ENCODE measurements at places on chromosomes 16 and 17.
A peak's percentile ranks its signal among the peaks of the same experiment; 100 is the strongest.

GRCh38 chr16:58127033-58127556 lies 2.1 kb downstream of the CFAP20 start:
- peak; percentile 34 for DNase-seq

GRCh38 chr16:19860166-19861041 lies 24.2 kb downstream of the GPRC5B start:
- DNase-seq, result peak; percentile 55

DNA sequence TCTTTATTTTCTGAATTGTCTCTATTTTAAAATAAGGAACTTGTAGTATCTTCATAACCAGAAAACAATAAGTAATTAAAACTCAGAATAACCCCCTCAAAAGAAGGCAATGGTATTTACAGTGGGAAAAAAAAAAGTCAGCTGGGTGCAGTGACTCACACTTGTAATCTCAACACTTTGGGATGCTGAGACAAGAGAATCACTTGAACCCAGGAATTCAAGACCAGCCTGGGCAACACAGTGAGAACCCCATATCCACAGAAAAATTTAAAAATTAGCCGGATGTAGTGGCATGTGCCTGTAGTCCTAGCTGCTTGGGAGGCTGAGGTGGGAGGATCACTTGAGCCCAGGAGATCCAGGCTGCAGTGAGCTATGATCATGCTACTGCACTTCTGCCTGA lies 33.5 kb downstream of the ADAM11 start:
- no peak for DNase-seq

GRCh38 chr17:73197161-73197560 lies 4.3 kb downstream of the COG1 start:
- DNase-seq, result no peak

DNA sequence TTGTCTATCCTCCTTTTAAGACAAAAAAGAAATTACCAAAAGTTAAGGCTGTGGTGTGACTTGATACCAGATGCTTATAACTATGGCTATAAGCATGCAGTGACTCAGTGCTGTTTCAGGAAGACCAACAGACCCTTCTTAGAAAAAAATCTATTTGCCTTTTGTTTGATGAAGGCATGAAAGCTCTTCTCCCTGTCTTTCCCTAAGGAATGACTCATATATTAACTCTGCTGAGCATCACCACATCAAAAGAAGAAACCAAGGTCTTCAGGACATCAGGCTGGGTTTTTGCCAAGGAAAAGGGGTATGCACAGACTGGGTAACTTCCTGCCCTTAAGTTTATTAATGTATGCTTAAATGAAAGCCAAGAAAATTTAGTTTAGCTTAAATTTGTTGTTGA lies 47.1 kb downstream of the VMP1 start:
- peak; percentile 30 for DNase-seq

GRCh38 chr17:11366272-11366850 lies 125.3 kb downstream of the SHISA6 start:
- no peak for DNase-seq

- no peak for DNase-seq
Observed at GRCh38 chr17:36939802-36940312, 2.6 kb downstream of the LHX1 start.

DNA sequence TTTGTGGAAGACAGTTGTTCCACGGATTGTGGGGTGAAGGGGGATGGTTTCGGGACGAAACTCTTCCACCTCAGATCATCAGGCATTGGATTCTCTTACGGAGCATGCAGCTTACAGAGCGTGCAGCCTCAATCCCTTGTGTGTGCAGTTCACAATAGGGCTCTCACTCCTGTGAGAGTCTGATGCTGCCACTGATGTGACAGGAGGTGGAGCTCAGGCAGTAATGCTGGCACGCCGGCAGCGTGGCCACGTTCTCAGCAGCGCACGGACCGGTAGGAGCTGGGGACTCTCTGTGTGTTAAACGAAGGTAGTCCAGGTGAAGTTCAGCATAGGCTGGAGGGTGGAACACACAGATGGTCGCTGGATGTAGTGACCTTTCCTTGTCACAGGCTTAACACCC lies 37.8 kb downstream of the SEC14L1 start:
- DNase-seq, result no peak

DNA sequence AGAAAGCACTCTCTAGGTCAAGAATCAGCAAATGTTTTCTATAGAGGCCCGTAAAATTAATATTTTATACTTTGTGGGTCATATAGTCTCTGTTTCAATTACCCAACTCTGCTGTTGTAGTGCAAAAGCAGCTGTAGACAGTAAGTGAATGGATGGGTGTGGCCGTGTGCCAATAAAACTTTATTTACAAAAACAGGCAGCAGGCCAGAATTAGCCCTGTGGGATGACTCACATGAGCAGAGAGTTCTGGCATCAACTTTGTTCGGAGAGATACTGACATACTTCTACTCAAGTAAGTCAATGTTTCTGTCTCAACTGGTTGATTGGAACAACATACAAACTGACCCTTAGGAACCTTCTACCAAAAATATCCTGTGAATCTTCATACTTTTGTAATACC lies 616.2 kb downstream of the MAF start:
- no peak for DNase-seq

Data from AG08396 (cell line).